Suppressor macrophage (primary cell): ENCODE measurements at places on chromosomes 7 and 10.

DNA sequence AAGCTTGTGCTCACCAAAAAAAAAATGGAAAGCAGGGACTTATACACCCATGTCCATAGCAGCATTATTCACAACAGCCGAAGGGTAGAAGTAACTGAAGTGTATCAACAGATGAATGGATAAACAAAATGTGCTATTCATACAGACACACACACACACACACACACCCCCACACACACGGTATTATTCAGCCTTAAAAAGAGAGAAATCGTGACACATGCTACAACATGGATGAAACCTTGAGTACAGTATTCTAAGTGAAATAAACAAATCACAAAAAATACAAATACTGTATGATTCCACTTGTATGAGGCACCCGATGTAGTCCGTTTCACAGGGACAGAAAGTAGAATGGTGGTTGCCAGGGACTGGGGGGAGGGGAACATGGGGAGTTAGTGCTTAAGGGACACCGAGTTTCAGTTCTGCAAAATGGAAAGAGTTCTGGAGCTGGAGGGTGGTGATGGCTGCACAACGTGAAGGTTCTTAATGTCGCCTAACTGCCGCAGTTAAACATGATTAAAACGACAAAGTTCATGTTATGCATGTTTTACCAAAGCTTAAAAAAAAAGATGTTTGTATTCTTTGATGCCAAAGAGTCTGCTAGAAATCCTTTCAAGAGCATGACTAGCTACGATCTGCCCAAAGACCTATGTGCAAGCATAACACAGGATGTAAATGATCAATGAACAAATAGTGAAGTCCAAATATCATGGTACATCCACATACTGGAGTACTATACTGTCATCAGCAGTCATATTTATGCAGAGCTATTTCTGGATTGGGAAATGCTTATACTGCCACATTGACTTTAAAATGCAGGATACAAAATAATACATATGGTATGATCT, 7.2 kb downstream of the TNS3 start:
- DNase-seq: peak; percentile 89

- no peak for DNase-seq
These were observed 91.0 kb downstream of the ZMIZ1 start for GRCh38 chr10:79159785-79160184.

DNA sequence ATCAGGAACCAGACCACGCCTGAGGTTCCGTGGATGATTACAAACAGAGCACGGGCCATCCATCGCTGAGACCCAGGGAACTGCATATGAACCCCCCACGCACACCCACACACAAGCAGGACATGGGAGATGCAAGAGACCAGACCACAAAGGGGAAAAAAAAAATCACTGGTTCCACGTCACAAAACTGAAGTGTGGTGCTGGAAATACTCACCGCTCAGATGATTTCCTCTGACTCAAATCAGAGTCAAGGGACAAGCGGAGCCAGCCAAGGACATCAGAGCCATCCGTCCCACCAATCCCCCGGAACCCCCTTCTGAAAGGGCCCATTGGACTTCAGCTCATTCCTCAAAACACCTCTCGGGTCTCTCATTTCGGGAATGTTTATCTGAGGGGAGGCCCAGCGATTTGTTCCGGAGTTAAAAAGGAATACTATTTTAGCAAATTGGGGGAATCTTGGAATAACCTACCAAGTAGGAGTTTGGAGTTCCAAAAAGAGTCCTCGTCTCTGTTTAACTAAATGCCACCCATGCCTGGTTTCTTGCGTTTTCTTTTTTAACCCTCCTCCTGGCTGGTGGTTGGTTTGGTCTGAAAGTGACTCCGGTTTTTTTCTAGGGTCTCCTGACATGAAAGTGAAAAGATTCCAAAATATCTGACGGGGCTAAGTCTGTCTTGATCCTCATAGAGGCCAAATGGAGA, 15.0 kb downstream of the SNX8 start:
- peak; percentile 93 for DNase-seq

- DNase-seq: peak; percentile 62
These were observed 101.0 kb downstream of the CELF2 start for GRCh38 chr10:11118686-11119085.

DNA sequence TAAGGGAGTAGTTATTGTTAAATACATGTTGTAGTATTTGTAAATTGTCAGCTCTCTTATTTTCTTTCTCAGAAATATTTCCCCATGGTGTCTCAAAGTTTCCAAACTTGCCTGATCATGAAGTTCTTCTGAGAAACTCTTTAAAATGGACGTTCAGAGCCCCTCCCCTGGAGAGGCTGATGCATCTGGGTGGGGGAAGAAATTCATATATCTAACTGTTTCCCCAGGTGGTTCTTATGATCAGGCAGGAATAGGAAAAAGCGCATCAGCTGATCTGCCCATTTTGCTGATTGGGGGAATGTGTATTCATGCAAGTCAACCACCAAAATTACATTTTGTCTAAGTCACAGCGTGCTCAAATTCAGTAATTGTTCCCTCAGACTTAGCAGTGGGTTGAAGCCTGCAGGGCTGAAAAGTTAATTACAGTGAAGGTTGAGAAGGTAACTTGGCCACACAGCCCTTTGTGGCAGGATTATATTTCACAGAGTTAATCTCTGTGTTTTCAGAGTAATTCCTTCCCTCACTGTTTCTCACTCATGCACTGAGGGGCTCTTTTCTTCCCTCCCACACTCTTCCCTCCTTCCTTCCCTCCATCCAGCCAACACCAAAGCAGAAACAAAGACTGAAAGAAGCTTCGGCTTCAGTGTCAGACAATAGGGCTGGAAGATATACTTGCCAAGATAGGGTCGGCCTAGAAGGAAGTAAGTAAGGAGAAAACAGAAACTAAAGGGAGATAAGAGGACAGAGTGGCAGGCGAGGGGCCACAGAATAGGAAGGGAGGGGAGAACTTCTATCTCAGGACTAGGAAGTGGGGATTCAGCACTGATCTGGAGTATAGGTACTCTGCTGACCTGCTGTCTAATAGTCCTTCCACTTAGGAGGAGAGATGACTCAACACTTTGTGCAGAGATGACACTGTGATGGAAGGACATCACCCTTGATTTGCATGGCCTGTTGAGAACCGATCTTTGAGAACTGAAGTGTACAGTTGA, 50.5 kb upstream of the STARD3NL start:
- no peak for DNase-seq

GRCh38 chr10:30803892-30804322, 174.4 kb upstream of the LYZL2 start:
- peak; percentile 9 for DNase-seq

DNA sequence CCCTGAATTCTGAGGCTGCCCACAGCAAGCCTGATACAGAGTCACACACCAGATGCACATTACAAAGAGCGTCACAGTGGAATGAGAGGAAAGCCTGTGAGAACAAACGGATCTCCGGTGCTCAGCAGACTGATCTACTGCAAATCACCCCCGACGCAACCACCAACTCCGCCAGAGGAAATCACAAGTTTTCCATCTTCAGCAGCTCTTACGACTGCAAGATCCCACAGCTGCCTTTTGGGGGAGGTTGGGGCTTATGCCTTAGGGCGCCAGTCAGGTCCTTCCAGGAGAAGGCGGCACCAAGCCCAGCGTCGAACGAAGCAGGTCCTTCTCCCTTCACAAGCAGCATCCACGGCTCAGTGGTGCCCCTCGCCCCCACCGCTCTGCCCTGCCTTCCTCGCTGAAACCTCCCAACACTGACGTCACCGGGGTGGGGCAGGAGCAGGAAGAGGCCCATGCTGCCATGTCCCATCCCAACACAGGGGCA, 32.5 kb downstream of the PTPRN2 start:
- DNase-seq: no peak

- DNase-seq: no peak
These were observed 8.3 kb upstream of the ASZ1 start for GRCh38 chr7:117435475-117436043.
